NCI-H345 (cell line): ENCODE measurements at places on chromosomes 12 and 14.
A peak's percentile ranks its signal among the peaks of the same experiment; 100 is the strongest.

GRCh38 chr14:93905623-93906022, 21.5 kb upstream of the FAM181A start:
- no peak for DNase-seq

- no peak for DNase-seq
Observed at GRCh38 chr12:119157978-119158377, 20.8 kb upstream of the HSPB8 start.

DNA sequence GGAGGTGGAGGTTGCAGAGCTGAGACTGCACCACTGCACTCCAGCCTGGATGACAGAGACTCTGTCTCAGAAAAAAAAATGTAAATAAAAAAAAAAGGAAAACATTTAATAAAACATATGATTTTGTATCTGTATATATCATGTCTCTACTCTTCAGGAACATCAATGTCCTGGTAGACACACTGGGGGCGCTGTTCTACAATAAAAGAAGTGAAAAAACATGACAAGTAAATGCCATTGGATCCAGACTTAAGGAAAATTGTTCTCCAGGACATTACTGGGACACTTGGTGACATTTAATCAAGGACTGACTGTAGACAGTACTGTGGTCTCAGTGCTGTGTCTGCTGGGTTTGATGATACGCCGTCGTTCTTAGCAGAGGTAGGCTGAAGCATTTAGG, 15.5 kb upstream of the KLC1 start:
- no peak for DNase-seq

GRCh38 chr12:14283489-14284144, 81.9 kb upstream of the ATF7IP start:
- DNase-seq = peak; percentile 77

DNA sequence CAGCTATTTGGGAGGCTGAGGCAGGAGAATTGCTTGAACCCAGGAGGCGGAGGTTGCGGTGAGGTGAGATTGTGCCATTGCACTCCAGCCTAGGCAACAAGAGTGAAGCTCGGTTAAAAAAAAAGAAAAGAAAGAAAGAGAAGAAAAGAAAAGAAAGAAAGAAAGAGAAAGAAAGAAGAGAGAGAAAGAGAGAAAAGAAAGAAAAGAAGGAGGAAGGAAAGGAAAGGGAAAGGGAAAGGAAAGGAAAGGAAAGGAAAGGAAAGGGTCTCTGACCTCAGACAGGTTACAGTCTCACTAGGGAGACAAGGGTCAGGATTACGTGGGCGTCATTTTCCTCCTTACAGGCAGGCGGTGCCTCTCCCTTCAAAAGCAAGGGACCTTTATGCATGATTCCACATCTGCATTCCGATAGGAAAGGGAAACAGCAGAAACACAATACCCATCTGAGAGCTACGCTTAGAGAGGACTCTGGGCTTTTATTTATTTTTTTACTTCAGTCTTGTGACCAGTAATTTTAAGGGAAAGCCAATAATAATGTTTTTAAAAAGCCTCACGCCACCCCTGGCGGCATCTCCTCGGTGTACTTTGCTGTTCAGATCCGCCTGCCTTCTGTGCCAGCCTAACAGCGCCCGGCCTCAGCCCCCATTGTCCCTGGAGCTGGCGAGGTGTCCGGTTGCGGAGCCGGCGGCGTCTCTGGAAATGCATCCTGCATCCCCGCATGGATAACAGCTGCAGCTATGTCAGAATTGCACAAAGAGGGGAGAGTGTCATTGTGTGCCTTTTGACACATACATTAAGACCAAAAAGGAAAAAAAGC, 945 bp upstream of the HIP1R start:
- DNase-seq = peak; percentile 83

GRCh38 chr14:61472801-61473376, 151.5 kb downstream of the PRKCH start:
- DNase-seq = no peak
